ENCODE measurements at places on chromosomes 3 and 15. TPM values are rescaled to one million over a fixed set of nuclear protein-coding genes. Genes with fewer than 3 reads are reported as not detected.

- DNase-seq: no peak
Measured at GRCh38 chr3:110139048-110139447, 801.7 kb upstream of the DPPA4 start.

DNA sequence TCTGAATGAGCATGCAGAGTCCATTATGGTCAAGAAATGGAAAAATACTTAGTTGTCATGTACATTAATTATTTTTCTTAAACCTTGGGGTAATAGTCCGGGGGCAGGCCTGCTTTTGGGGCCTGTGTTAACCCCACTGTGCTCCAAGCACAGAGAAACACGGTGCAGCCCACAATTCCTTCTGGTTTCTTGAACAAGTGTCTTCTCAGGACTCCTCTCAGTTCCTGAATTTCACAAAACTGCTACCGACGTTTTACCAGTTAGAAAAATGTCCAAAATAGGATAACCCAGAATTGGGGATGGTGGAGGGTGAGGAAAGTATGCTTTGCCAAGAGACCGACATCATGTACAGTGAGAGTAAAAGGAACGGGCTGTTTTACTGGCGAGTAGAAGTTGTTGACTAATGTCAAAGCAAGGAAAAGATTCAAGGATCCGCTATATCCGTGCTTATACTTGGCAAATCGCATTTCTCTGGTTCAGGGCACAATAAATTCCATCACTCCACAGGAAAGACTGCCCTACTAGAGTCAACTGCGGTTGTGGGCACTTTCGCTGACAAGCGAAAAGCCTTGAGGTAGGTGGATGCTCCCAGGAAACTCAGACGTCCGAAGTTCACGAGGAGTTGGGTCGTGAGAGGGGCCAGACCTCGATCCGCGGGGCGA lies 495 bp upstream of the NXPE3 start:
- DNase-seq: no peak

The EIF4G1 gene
- total RNA-seq: 256 TPM

DNA sequence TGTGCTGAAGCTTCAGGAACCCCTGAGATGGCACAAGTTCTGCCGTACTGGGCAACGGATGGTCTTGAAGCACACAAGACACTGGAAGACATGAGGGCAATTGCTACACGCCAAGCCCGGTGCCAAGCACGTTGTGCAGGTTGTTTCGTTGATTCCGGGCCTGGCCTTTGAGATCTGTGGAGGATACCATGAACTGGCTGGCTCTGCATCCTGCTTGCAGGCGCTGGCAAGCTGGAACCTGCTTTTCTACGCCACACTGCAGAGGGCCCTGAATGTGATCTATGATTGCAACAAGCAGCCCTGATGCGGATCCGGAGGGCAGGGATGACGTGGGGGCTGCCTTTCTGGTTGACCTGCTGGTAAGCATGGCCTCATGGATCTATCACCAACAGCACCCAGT lies 262.5 kb upstream of the ATP10A start:
- no peak for DNase-seq

The MYL3 gene
- total RNA-seq: not detected

- peak; percentile 63 for DNase-seq
Measured at GRCh38 chr15:70488002-70488605, 275.3 kb downstream of the UACA start.

The CDHR4 gene
- not detected for total RNA-seq

GRCh38 chr3:127734754-127735473 lies 62.2 kb downstream of the ABTB1 start:
- DNase-seq: no peak

The COL8A1 gene
- 0.24 TPM for total RNA-seq

- peak; percentile 99 for DNase-seq
Measured at GRCh38 chr3:120094776-120095225, 554 bp upstream of the GSK3B start.

The FOXL2NB gene
- total RNA-seq: not detected

GRCh38 chr3:188722963-188723362 lies 448.8 kb upstream of the TPRG1 start:
- DNase-seq: no peak

GRCh38 chr3:175186511-175186910 lies 327.4 kb downstream of the NAALADL2 start:
- no peak for DNase-seq

The ARL13B gene
- 5.3 TPM for total RNA-seq

DNA sequence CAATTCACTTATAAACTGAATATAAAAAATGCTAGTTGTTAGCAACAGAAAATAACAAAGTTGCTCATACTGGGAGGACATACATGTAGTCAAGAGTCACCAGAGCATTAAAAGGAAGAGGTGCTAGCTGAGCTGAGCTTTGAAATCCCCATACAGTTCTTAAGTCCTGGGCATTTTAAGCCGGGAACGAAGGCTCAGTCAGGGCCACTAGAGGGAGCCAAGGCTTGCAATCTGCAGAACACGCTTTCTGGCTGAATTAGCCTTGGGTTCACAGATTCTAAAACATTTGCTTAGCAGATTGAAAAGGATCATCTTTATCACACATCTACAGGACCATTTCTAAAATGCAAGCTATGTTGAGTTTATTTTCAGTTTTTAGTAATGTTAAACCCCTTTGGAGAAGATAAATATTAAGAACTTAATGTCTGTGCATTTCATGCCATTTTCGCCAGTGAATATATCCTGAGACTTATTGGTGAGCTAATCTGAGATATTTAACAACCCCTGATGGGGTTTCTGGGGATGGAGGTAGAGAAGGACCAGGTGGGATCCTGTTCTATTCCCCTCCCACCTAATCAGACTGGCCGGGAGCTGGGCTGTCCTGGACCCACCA lies 26.3 kb upstream of the MNS1 start:
- peak; percentile 40 for DNase-seq

The DCLK3 gene
- total RNA-seq: not detected

DNA sequence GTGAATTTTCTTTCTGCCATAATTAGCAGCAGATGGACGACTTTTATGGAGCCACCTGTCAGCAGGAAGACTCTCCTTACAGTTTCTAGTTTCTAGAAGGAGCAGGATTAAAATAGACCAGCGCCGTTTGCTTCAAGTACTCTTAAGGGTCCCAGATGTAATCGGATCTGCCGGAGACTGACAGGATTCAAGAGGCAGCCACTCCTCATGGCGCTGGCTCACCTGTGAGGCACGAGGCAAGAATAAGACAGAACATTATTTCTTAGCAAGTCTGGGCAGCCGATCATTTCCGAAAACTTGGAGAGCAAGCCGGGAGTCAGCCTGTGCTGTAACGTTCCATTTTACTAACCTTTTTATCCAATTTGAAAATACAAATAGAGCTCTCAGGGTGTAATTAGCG lies 410.4 kb upstream of the RORA start:
- DNase-seq: no peak

GRCh38 chr15:31571676-31572075 lies 245.0 kb downstream of the KLF13 start:
- DNase-seq: no peak

GRCh38 chr15:100781961-100782530 lies 97.6 kb upstream of the ALDH1A3 start:
- DNase-seq: no peak

- DNase-seq: no peak
Measured at GRCh38 chr3:73706771-73707170, 82.0 kb upstream of the PDZRN3 start.

DNA sequence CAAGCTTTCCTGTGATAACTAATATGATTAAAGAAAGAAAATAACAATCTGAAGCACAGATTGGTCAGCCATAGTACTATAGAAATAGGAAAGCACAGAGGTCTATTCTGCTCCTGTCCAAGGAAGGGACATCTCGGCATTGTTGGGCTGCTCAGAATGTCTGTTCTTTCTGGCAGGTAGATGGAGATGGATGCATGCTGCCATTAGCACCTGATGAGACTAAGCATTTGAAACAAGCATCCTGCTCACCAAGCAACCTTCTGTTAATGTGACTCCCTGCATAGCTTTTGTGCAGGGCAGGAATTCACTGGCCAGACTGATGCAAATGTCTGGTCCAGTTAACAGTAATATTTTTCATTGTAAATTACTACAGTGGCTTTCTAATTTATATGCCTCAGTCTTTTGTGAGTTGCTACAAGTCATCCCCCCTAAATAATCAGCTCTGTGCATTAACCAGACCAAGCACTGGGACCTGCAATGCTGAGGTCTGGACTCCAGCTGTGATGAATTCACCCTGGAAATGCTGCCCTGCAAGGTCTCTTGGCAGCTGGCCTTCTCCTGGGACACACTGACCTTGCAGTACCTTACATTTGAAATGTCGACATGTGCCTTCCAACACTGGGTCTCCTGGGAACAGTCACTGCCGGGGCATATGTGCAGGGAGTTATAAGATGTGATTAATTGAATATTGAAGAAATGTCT lies 1123.7 kb downstream of the IGSF11 start:
- no peak for DNase-seq

The GFM1 gene
- total RNA-seq: 36.4 TPM

GRCh38 chr15:35519541-35520149 lies 26.3 kb downstream of the DPH6 start:
- peak; percentile 27 for DNase-seq

- DNase-seq: no peak
Measured at GRCh38 chr3:108287146-108287545, 9.2 kb upstream of the HHLA2 start.

DNA sequence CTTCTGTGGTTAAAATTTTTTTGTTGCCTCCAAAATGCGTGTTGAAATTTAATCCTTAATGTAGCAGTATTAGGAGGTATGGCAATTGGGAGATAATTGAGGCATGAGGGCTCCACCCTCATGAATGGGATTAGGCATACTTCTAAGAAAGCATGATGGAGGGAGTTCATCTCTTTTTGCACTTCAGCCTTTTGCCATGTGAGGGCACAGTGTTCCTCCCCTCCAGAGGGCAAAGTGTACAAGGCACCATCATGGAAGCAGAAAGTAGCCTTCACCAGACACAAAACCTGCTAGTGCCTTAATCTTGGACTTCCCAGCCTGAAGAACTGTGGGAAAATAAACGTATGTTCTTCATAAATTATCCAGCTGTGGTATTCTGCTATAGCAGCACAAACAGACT lies 429.5 kb downstream of the ZIC1 start:
- no peak for DNase-seq

The MRPS25 gene
- 76.0 TPM for total RNA-seq

GRCh38 chr15:84775867-84776449 lies 27.6 kb downstream of the ZNF592 start:
- DNase-seq: no peak

DNA sequence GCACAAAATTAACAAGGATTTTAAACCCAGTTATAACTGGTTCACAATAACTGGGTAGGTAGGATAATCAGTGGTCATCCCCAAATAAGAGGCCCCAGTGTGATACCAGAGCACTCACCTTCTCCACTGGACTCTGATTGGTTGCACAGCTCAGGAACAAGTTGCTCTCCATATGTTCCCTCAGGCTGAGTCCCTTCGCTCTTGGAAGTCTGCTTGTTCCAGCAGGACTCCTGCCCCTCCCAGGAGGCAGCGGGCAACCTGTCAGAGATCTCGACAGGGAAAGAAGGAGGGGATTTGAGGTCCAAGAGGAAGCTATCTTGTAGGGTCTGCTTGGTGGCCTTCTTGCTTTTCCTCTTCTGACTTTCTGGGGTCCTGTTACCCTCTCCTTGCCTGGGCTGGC lies 51.6 kb upstream of the HEG1 start:
- no peak for DNase-seq

- DNase-seq: no peak
Measured at GRCh38 chr3:39900462-39901002, 91.1 kb downstream of the MYRIP start.

- no peak for DNase-seq
Measured at GRCh38 chr15:75371901-75372688, 3.7 kb upstream of the MAN2C1 start.

- DNase-seq: no peak
Measured at GRCh38 chr3:15207836-15208504, 1.9 kb downstream of the CAPN7 start.

DNA sequence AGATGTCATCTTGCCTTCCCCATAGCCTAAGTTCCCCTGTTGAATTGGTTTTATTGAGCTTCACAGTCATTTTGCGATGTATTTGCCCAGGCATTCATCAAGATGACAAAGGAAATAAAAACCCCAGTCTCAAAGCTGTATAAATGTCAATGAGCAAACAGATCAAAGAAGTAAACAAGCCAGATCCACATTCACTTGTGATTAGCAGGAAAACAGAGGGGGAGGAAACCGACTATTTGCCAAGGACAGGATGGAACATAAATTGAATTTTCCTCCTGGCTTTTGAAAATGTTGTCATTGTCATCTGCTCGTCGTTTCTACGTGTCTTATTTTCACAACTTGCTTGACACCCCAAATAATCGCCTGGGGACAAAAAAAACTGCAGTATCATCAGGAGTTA lies 83.5 kb downstream of the SV2B start:
- no peak for DNase-seq
